Mesothelial cell of epicardium (in vitro differentiated cells): ENCODE measurements at places on chromosomes 6 and 20. TPM values are rescaled to one million over a fixed set of nuclear protein-coding genes. Genes with fewer than 3 reads are reported as not detected.
A peak's percentile ranks its signal among the peaks of the same experiment; 100 is the strongest.

Gene C6orf132
- total RNA-seq, result 22.4 to 23.9 TPM (median 22.5 TPM) in 3 replicates

Gene ACTR5
- total RNA-seq, result 9.5 to 9.7 TPM (median 9.5 TPM) in 3 replicates

Gene HACE1
- total RNA-seq, result 24.5 to 25.9 TPM (median 24.7 TPM) in 3 replicates

Gene EBF4
- total RNA-seq, result 65.5 to 78.8 TPM (median 66.4 TPM) in 3 replicates

Gene GTSF1L
- not detected in 3 replicates for total RNA-seq

Gene ZSWIM1
- total RNA-seq, result 12.0 to 12.8 TPM (median 12.6 TPM) in 3 replicates

Gene PI16
- not detected in 3 replicates for total RNA-seq

- peak; percentile 76 for DNase-seq
Measured at GRCh38 chr6:56955171-56956155, 556 bp downstream of the BEND6 start.

GRCh38 chr6:131182991-131183425 lies 47.7 kb downstream of the AKAP7 start:
- DNase-seq, result no peak

GRCh38 chr6:46937642-46938041 lies 15.9 kb upstream of the ADGRF5 start:
- DNase-seq, result no peak

- DNase-seq, result no peak
Measured at GRCh38 chr20:5991623-5992441, 41.4 kb downstream of the MCM8 start.

- peak; percentile 55 for DNase-seq
Measured at GRCh38 chr6:47083586-47084047, 41.5 kb upstream of the ADGRF1 start.

- DNase-seq, result no peak
Measured at GRCh38 chr6:3022765-3023662, 23.3 kb downstream of the NQO2 start.

DNA sequence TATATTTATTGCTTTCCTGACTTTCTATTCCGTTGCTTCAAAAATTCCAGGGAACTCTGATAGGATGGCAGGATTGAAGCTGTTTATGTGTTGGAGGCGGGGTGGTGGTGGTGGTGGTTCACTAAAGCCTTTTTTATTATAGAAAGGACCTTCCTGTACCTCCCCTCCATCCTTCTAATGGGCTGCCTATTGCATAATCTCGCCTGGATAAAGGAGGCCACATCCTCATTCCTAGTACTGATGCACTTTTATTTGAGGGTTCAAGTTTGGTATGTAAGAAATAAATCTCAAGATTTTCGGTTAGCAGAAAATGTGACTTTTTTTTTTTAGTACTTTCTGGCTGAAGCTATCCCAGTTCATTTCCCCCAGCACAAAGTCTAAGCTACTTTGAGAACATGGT lies 18.7 kb upstream of the CTAGE9 start:
- DNase-seq, result no peak

GRCh38 chr20:1533059-1533458 lies 24.4 kb downstream of the SIRPD start:
- no peak for DNase-seq
